Left forelimb (tissue), 1 donor: ENCODE measurements at places on chromosomes 16 and 17.
A peak's percentile ranks its signal among the peaks of the same experiment; 100 is the strongest.

DNA sequence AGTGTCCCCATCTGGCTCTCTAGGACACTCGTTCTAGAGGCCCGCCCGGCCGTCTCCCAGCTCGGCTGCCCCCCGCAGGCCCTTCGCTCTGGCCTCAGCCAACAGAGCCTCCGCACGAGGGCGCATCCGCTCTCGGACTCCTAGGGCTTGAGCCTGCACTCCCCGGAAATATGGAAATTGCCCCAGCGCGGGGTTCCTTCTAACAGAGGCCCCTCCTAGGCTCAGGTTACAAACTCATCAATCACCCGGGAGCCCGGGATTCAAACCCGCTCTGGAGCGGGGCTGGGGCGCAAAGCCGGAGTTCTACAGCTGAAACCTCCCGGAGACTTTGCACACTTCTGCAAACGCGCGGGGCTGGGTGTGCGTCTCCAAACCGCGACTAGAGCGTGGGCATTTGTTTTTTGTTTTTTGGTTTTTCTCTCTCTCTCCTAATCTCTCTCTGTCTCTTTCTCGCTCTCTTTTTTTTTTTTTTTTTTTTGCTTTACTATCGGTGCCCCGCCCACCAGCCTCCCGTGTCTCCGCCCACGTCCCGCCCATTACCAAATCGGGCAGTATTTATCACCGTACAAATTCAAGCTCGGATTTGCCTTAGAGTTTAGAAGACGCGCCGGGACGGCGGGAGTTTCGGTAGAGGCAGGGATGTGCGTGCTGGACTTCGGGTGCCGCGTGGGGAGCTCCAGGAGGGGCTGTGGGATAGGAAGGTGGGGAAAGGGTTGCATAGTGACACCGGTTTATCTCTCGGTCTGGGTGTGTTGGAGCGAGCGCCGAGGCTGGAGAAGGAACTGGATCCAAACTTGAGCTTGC is 2.4 kb upstream of the FOXL1 start:
- DNase-seq: peak; percentile 81

- no peak for DNase-seq
These were observed 145.6 kb upstream of the CHMP6 start for GRCh38 chr17:80845863-80846671.

DNA sequence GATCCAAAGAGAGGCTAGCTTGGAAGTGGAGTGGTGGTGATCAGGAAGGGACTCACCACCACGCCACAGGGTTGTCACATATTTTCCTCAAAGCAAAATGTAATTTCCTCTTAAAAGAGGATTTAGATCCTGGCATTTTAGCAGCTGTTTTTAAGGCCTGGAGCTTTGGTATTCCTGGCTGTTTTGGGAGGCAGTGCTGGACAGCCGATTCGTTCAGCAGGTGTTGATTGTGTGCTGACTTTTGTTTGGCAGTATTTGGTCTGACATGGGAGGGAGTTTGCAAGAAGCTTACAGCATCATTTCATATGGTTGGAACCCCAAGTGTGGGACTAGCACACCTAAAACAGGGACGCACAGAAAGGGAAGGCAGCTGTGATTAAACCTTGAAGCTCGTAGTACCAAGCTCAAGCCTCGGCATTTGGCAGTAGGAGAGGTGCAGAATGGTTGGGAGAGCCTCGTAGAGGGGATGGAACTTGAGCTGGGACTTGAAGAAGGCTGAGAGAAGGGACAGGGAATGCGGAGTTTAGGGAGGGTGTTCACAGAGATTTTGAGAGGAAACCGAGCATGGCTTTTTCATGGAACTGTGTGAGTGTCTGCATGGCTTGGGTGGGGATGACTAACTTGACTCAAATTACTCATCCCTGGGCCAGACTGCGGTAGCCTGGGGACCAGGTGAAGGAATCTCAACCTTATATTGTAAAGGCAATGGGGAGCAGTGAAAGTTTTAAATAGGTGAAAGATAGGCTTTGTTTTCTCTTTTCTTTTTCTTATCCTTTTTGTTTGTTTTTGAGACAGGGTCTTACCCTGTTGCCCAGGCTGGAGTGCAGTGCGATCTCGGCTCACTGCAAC is 52.3 kb downstream of the RPTOR start:
- no peak for DNase-seq

DNA sequence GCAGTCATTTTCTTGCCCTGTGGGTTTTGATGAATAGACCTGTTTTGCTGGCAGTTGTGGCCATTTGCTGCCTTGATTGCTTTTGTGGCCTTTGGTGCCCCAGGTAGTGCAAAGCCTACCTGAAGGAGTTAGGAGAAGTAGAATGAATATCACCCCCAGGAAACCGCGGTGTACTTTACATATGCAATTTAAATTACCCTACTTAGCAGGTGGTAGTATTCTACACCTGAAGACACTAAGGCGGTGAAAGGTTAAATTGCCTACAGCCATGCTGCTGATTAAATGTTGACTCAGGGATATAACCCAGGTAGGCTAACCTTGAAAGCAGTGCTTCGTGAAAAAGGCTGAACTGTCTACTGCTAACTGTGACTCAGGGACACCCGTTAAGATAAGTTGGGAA is 27.2 kb upstream of the WWOX start:
- DNase-seq: no peak

GRCh38 chr17:43988301-43988700 is 16.1 kb upstream of the NAGS start:
- no peak for DNase-seq

GRCh38 chr16:64983231-64983630 is 138.6 kb downstream of the CDH11 start:
- no peak for DNase-seq

GRCh38 chr16:22206842-22207714 is 1.0 kb downstream of the EEF2K start:
- peak; percentile 89 for DNase-seq

DNA sequence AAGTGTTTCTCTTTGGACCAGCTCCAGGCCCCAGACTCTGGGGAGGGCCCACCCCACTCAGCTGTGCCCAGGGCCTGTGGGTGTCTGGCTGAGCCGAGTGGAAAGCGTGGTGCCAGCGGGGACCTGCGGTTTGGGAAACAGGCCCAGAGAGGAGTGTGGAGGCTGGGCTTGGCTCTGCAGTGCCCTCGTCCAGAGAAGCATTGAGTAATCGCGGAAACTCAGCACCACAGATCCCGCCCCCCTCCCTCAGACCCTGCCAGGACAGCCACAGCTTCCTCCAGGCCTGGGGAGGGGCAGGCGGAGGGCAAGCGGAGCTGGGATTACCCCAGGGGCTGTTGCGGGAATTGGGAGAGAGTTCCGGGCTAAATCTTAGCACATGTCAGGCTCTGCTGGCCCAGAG is 14.6 kb upstream of the PITPNA start:
- peak; percentile 89 for DNase-seq
